ENCODE measurements at places on chromosomes 5 and 9.

DNA sequence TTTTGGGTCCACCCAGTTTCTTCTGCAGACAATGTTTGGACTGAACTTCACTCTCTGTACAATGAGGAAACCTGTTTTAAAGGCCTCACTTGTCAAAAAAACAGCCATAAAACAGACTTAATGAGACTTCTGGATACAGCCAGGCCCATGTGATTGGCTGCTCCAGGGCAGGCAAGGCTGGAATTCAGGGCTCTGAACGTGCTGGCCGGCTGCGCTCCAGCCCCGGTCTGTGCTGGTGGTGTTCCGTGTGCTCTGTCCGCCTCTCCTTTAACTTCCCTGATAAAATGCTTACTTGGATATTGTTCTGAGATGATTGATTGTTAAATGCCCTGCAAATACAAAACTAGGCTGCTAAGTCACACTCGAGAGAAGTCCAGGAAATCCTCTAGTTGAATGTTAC, 131.2 kb upstream of the KLF4 start:
- DNase-seq, result no peak

- no peak for DNase-seq
Measured at GRCh38 chr9:21322911-21323461, 12.2 kb downstream of the KLHL9 start.

DNA sequence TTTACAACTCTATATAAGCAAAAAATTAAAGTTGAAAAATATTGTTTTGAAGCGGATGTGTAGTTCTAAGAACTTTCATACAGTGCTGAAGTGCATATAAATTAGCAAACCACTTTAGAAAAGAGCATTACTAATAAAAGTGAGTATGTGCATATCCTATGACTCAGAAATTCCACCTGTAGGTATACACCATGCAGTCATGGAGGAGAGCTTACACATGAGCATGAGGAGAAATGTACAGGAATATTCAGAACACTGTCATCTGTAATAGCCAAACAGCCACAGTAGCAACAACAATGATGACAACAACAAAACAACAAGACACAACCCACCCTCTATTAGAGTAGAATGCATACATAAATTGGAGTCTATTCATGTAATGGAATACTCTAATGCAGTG, 138.2 kb upstream of the ARRDC3 start:
- DNase-seq, result no peak

- DNase-seq, result no peak
Measured at GRCh38 chr9:93051680-93052089, 6.8 kb upstream of the SUSD3 start.

- DNase-seq, result peak; percentile 56
Measured at GRCh38 chr9:91681461-91682305, 258.1 kb upstream of the NFIL3 start.

DNA sequence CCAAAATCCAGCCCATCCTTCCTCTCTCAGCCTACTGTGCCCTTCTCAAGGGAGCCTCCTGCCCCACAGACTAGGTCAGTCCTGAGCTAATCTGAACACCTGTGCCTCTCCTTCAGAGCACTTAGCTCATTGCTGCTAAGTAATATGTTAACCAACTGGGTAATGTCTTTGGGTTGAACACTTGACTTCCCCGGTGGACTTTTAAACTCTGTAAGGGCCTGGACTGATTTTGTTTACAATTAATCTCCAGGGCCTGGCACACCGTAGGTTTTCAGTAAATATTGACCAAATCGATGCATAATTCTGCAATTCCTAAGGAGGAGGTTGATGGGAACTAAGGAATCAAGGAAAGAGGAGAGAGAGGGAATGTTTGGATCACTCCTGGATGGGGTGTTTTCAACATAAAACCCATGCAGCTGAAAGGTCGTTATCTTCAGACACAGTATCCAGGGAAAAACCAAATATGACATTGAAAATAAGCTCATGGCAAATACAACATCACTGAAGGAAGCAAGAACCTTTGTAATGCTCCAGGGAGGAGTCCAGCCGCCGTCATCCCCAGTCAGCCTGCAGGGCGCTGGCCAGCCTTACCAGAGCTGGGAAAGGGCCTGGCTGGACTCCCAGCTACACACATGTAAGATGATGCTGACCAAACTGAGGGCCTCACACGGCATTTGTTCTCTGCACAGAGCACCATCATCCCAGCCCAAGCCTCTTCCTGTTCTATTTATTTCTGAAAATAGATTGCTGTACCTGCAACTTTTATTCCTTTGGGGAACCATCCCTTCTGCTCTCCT, 166.3 kb downstream of the C5orf15 start:
- DNase-seq, result no peak

DNA sequence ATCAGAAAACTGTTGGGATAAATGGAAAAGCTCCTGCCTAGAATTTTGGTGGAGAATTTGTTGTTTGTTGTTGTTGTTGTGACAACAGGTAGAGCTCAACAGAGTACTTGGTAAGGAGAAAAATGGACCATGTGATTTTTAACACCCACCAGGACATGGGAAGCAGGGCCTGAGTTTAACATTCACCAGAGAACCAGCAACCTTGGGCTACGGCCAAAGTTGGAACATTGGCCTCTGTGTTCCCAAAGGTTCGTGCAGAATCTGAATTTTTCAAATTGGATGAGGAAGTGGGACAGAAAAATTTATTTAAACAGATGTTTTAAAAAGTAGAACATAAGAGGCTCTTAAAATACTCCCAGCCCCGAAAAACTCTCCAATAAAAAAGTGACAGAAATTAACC, 127.0 kb downstream of the GNA14 start:
- DNase-seq, result no peak

DNA sequence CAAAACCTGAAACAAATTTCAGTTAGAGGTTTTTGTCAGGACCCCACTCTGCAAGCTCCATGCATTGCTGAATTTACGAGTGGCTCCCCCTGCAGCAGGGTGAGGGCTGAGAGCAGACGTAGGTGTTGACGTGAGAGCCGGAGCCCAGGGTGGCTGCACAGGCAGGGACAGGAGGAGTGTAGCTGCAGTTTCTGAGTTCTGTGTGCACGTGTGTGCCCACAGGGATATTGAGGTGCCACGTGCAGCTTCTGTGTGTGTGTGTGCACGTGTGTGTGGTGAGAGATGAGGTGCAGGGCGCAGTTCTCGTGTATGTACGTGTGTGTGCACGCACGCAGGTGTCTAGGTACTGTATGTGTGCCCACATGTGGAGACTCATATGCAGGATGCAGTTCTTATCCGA, 14.6 kb downstream of the PLEKHG4B start:
- DNase-seq, result no peak

- no peak for DNase-seq
Measured at GRCh38 chr9:106110483-106110882, 416.1 kb downstream of the TMEM38B start.

- no peak for DNase-seq
Measured at GRCh38 chr5:74679966-74680365, 5.1 kb upstream of the HEXB start.

DNA sequence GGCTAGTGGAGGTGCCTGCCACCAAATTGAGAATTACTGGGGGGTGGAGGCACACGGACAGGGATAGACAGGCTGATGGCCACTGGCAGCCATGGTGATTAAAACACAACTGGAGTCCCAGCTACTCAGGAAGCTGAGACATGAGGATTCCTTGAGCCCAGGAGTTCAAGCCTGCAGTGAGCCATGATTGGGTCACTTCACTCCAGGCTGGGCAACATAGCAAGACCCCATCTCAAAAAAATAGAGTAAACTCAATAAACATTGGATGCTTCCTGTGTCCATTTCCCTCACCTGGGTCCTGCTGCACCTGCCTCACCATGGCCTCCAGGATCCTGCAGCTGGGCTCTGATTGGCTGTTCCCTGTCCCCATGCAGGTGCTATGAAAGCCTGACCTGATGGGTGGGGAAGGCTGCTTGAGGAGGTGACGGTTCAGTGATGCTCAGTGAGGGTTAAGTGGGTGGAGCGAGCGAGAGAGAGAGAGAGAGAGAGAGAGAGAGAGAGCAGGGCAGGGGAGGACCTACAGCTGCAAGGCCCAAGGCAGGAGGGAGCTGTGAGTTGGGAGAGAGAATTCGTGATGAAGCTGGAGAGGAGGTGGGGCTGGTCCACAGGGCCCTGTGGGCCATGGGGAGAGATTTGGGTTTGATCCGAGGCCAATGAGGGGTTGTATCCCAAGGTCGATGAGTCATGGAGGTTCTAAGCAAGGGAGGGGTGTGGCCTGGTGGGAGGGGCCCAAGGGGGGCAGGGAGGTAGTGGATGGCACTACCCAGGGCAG, 36.7 kb upstream of the FUBP3 start:
- no peak for DNase-seq

DNA sequence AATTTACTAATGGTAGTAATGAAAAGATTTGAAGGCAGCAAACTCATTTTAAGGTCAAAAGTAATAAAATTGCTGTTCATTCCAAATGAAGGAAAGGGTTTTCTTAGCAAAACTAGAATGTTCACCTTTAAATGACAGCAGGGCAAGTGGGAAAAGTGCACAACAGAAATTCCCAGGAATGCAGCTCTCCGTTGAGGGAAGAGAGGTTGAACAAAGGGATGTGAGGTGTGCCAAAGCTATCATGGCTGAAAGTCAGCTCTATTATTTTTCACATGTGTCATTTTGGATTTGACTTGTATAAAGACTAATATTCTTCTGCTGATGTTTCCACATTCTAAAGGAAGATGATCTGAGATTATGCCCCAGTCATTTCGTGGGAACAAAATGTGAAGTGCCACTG, 51.6 kb downstream of the TEK start:
- no peak for DNase-seq

DNA sequence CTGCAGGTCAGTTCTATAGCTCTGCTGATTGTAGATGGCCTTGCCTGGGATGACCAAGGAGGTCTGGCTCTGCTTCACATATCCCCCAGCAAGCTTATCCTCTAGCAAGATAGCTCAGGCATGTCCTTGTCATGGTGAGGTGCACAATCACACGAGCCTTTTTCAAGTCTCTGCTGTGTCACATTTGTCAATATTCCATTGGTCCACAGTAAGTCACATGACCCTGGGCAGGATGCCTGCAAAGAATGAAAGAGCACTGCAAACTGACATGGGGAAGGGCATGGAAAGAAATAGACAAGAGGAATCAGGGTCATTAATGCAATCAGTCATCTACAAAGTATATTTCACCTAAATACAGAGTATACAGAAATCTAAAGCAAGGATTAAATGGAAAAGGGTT, 142.0 kb downstream of the RORB start:
- no peak for DNase-seq

GRCh38 chr5:146458894-146459293, 11.8 kb downstream of the TCERG1 start:
- DNase-seq, result no peak

DNA sequence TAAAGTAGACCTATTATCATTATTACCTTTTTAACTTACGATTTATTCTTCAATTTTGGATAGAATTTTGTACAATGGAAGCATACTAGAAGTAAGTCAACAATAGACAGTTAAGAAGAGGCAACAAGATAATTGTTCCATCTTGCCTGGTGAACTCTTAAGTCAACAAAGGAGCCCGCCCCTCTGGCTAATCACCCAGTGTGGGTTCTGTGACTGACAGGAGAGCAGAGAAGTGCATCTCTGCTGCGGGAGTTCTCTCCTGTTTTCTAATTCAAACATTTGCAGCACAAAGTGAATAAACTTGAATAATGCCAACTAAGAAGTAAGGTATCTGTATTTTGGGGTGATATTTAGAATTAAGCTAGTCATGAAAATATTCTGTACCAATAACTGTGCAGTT, 6.7 kb upstream of the ISL1 start:
- no peak for DNase-seq

GRCh38 chr5:67648201-67648671, 451.6 kb upstream of the CD180 start:
- no peak for DNase-seq

GRCh38 chr5:37704406-37704805, 135.4 kb downstream of the GDNF start:
- no peak for DNase-seq

Data from activated gamma-delta T cell treated with Interleukin-2 at 50 U/mL for 16 hours (primary cell).